ENCODE measurements at places on chromosomes 2 and 18.

- DNase-seq, result no peak
Measured at GRCh38 chr2:190599073-190599472, 49.8 kb upstream of the NAB1 start.

GRCh38 chr2:120257522-120257921, 4.9 kb downstream of the RALB start:
- no peak for DNase-seq

DNA sequence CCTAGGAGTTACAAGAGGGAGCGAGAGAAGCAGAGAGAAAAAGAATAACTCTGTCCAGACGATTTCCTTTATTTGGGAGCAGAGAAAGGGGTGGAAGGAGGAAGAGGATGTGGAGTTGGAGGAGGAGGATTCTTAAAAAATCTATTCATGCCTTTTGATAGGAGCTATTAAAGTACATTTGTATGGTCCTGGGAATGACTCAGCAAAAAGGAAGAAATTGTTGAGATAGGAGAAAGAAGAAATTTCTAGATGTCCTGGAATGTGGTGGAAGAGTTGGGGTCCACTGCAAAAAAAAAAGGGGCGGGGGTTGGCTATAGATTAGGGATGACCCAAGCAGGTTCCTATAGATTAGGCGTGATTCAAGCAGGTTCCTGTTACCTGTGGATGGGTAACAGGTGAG, 32.4 kb upstream of the RPRM start:
- DNase-seq, result no peak

DNA sequence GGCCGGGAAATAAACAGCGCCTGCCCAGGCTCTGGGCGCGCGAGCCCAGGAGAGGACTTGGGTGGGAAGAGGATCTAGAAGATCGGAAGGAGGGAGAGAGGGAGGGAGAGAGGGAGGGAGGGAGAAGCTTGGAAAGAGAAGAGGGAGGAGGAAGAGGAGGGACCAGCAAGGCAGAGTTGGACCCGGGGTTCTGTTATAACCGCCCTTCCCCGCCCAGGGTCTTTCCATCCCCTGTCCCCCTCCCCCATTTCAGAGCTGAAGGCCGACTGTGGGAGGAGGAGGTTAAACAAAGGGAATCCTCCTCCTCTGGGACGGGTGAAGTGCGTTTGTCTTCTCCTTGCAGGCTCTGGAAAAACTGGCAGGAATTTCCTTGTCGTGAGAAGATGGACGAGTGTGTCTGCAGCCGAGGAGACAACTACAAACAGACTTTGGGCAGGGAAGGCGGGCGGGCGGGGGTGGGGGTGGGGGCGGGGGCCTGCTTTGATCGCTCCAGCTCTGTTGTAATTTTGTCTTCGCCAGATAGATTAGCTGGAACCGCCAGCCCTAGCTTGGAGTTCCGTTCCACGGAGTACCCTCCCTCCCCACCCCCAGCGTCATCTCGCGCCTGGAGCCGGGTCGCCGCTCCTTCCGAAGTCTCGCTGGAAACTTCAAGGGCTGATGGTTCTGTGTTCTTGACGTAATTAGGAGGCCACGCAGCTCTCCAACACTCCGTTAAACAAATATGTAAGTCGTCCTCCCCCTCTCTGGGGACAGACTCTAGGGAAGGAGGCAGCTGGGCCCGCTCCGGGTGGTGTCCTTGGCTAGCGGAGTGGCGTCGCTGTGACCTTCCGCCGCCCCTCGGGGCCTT, 6.4 kb upstream of the SP9 start:
- no peak for DNase-seq

DNA sequence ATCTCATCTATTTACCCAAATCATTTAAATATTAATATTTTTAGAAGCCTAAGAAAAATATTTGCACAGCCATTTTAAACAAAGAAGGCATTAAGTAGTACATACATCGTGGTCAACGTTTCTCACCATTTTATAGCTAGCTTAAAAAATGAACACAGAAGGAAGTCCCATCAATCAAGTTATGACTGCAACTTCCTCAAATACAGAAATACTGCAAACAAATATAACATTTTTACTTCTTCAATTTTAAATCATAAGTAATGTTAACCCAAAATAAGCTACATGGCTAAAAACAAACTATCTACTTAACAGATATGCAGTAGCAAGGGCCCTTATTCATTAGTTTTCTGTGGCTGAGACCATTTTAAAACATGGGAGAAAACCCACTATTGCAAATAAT, 30.6 kb downstream of the ITSN2 start:
- no peak for DNase-seq

- DNase-seq, result no peak
Measured at GRCh38 chr2:1743396-1744150, 742 bp downstream of the PXDN start.

GRCh38 chr2:189018631-189019030, 44.5 kb downstream of the COL3A1 start:
- no peak for DNase-seq

GRCh38 chr18:80046961-80047541, 12.8 kb downstream of the RBFA start:
- DNase-seq, result no peak

GRCh38 chr18:70421471-70422390, 132.9 kb downstream of the SOCS6 start:
- DNase-seq, result no peak

- DNase-seq, result no peak
Measured at GRCh38 chr2:76281156-76281841, 570.6 kb upstream of the GCFC2 start.

- no peak for DNase-seq
Measured at GRCh38 chr2:135485441-135485840, 45.6 kb downstream of the ZRANB3 start.

GRCh38 chr2:240815761-240816583, 4.0 kb downstream of the KIF1A start:
- DNase-seq, result no peak
